ENCODE measurements at places on chromosomes 2 and 18.

DNA sequence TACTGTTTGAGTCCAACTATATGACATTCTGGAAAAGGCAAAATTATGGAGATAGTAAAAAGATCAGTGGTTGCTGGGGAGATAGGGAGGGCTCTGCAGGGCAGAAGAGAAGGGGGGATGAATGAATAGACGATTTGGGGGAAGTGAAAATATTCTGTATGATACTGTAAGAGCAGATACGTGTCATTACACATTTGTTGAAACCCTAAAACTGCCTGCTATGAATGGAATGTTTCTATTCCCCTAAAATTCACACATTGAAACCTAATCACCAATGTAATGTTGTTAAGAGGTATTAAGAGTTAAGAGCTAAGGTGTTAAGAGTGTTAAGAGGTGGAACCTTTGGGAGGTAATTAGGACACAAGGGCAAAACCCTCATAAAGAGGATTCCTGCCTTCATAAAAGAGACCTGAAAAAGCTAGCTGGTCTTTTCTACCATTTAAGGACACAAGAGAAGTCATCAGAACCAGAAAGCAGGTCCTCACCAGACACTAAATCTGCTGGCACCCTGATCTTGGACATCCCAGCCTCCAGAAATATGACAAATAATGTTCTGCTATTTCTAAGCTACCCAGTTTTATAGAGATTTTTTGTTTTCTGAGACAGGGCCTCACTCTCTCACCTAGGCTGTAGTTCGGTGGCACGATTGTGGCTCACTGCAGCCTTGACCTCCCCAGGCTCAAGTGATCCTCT lies 76.2 kb downstream of the ATAD2B start:
- no peak for DNase-seq

- DNase-seq, result no peak
Measured at GRCh38 chr2:144834998-144835633, 315.2 kb upstream of the ZEB2 start.

DNA sequence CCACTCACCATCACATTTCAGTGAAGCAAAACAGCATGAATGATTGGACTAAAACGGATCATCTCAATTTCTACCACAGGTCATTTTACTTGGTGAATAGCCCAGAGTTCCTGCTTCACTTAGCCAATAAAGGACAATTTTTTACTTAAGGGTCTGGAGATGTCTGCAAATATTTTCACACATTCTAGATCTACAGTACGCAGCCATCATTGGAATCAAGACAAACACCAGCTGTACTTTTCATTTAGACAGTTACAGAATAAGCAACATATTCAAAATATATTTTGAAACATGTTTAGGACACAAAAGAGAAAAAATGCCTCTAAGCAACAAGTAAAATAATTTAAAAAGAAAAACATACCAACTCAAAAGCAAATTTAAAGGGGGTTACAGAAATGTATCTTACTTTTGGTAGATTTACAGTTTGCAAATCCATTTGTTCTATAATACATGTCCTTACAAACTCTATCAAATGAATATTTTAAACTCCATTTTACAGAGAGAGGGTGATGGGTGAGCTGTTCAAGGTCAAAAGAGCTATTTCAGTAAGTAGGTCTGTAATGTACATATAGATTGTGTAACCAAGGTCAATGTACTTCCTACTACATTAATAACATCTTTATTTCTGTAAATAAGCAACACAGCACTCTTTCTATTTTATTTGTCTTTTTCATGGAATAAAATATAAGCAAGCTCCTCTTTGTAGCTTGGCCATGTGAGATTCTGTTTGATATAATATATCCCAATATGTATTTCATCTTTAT lies 13.4 kb downstream of the PPP1R1C start:
- no peak for DNase-seq

DNA sequence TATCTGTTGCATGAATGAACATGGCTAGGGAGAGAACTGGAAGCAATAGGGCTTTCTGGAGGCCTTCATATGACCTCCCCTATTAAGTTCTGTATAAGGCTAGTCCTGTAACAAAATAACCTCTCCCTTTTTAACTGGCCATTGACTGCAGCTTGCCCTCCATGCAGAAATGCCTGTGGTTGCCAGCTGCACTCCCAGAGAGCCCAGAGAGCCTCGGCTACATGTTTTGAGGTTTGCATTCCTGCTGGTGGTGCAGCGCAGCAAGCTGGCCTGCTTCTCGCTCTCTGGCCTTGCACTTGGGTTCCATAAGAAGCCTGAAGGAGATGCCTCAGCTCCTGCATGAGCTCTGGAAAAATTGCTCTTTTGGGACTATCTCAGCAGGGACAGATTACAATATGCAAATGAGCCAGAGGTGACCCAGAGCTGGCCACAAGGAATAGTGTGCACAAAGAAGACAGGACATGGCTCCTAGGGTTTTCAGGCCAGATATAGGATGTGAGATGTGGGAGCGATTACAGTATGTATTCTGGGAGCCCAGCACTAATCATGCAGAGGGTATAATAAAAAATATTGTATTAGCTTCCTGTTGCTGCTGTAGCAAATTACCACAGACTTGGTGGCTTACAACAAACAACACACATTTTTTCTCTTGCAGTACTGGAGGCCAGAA lies 186.7 kb downstream of the INSIG2 start:
- no peak for DNase-seq

DNA sequence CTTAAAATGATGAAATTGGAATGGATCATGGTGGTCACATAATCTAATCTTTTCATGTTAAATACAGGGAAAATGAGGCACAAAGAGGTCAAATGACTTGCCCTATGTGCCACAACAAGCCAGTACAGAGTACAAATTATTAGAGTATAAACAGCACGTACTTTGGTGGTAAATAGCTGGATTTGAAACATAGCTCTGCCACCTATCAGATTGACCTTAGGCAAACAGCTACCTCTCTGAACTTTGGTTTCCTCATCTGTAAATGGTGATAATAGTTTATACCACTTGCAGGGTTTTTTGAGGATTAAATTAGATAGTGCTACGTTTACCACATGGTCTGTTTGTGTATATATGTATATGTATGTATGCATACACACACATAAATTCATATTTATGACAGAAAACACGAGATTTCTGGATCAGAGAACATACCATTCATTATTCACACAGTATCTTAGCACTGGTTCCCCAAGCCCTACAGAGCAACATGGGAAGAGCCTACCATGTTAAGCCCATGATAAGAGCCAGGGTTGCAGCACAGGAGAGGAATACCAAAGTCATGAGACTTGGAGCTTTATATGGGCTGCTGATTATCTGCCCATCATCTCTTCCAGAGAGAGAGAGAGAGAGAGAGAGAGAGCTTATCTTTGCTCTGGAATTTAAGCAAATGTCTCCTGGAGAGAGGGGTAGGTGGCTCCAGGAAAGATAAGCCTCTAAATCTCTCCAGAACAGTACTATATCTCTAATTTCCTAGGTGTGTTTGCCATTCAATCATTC lies 73.5 kb downstream of the MDH1 start:
- no peak for DNase-seq

DNA sequence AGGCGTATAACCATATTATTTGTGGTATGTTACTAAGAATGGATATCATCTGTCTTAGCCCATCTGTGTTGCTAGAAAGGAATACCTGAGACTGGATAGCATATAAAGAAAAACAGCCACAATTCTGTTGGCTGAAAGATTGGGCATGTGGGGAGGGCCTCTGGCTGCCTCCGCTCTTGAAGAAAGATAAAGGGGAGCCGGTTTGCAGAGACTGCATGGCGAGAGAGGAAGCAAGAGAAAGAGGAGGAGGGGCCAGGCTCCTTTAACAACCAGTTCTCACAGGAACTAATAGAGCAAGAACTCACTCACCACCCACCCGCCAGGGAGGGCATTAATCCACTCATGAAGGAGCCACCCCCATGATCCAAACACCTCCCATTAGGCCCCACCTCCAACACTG lies 29.2 kb upstream of the UXS1 start:
- no peak for DNase-seq

DNA sequence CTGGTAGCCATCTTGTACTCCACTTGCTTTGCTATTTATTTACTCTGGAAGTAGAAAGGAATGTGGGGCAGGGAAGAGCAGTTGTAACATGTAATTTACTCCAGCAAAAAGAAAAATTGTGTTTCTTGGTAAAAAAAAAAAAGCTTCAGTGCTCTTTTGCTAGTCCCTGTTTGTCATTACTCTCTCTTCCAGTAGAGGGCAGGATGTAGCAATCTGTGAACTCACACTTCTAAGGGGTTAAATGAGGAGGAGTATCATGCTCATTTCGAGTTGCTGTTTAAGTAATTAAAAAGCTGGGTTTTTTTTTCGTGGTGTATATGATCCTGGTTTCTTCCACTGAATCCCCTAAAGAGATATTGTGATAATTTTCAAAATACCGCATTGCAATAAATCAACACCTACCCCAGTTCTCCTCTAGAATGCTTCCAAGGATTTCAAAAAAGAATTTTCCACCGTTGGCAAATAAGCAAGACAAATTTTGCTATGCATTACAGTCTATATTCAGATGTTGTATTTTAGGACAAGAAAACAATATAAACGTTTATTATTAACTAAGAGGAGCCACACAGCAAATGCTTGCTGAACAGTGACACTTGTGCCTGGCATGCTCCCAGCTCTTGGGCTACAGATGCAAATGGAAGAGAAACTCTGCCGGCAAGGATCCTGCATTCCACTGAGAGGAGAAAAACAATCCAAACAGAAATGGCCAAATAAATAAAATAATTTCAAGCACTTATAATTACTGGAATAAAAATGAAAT lies 261.6 kb downstream of the ASXL3 start:
- DNase-seq, result no peak

DNA sequence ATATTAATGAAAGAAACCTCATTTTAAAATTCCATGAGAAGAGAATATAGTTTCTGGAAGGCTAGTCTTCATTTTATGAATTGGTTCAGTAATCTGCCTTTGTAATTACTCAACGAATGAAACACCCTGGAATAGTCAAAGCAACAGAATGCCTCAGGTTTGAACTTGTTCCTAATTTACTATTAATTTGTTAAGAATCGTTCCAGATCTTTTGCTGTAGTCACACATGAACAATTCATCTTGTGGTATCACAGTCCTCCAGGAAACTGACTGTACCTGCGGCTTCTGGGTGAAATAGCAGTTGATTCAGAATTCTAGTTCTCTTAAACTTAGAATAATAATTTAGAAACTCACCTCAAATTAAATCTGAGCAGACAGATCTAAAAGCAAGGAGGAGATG lies 282.7 kb upstream of the MAP2 start:
- no peak for DNase-seq

DNA sequence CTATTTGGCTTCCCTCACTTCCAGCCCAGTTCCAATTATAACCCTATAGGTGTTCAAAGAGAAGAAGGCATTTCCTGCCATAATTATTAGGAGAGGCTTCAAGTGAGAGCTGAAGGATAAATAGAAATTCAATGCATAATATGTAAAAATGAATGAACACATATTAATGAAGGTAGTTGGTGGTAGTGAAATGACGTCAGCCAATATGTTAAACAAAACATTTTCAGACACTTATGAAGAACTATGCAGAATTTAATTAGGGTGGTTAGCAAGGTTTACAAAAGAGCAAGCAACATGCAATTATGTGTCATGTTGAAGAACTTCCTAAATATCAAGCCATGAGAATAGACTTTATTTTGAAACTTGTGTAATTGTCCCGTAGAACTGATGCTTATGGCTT lies 858.8 kb upstream of the DDX18 start:
- DNase-seq, result no peak

- DNase-seq, result no peak
Measured at GRCh38 chr2:118987886-118988285, 45.9 kb downstream of the MARCO start.

GRCh38 chr2:72142570-72143440 lies 4.9 kb downstream of the CYP26B1 start:
- DNase-seq, result no peak

GRCh38 chr2:224778474-224778877 lies 62.3 kb upstream of the CCDC195 start:
- DNase-seq, result peak; percentile 39

DNA sequence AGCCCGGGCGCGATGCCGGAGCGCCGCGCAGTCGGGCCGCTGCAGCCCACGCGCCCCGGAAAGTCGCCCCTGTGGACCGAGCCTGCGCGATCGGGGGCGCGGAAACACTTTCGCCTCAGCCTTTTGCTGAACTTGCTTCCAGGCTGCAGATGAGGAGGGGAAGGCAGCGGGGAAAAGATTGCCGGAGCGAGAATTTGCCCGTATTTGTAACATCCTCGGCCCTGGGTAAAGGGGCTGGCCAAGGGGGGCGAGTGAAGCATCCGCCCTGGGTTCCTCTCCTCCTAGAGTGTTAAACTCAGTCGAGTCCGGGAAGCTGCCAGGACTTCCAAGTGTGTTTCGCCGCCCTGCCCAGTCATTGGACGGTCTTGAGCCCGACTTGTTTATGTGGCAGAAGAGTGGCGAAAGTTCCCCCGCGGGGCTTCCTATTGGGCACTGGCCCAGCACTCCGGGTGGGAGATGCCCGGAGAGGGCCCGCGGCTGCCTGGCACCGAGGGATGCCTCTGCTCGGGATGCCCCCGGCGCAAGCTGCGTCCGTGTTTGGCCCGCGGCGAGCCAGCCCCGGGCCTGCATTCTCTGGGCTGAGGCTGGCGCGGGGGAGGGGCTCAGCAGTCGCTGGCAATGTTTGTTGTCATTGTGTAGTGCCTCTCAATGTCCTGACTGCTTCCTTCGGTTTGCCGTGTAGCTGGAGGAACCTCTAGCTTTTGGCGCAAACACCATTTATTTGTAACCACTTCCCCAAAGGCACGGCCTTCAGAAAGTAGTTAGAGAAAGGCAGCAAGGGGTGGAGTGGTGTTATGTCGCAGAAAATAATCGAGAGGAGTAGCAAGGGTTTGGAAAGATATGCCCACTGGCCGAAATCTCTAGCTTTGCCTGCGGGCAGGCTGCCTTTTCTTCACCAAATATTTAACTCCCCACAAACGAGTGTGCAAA lies 1.1 kb downstream of the CYBRD1 start:
- DNase-seq, result no peak

DNA sequence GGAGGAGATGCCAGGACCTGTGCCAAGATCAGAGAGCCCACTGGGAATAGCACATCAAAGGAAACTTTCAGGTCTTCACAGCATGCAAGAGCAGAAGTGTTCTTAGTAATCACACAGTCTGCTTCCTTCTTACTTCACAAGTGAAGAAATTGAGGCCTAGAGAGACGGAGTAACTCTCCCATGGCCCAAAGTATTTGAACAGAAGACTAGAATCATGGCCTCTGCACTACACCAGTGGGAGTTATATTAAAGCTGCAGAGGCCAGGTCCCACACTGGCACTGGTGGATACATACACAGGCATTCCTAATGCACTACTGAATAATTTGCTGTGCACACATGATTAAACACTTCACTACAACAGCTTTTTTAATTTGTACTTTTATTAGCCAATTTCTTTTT lies 107.6 kb upstream of the RMP24 start:
- DNase-seq, result no peak

- no peak for DNase-seq
Measured at GRCh38 chr2:231720292-231720986, 12.1 kb downstream of the PTMA start.

DNA sequence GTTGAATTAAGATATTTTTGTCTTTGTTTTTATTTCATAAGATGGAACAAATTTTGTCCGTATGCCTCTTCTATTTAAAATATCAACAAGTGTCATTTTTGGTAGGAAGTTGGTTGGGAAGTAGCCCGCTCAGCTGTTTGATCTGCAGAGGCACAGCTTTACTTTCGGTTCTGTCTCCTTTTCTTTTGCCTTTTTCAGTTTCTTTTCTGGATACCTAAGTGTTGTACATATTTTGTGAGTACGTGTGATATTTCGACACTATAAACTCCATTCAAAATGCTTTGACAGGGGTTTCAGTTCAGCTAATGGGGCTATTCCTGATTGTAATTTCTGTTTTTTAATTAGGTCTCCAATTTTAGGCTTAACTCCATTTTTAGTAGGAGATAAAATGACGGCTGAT lies 1785.0 kb upstream of the LRRTM1 start:
- no peak for DNase-seq

GRCh38 chr2:88753833-88754584 lies 62.5 kb downstream of the RPIA start:
- DNase-seq, result no peak

Data from T-helper 9 cell (primary cell).